ENCODE measurements at places on chromosomes 2 and 18.
A peak's percentile ranks its signal among the peaks of the same experiment; 100 is the strongest.

DNA sequence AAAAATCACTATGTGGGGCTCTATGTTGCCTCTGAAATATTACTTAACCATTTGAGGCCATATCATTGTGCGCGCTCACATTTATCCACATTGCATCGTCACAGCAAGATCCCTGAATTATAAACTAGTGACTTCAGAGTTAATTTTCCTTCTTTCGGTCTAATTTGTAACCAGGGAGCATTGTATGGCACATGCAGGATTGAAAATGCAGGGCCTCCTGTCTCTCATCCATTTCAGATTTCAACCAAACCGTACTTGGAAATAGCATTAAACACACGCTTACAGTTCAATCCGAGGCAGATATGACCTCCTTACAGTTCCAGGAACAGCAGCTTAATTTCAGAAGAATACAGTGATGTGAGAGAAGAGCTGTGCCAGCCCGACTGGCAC lies 532 bp downstream of the MYOM1 start:
- no peak for DNase-seq

GRCh38 chr18:28581521-28582071 lies 404.7 kb upstream of the CDH2 start:
- DNase-seq, result no peak

DNA sequence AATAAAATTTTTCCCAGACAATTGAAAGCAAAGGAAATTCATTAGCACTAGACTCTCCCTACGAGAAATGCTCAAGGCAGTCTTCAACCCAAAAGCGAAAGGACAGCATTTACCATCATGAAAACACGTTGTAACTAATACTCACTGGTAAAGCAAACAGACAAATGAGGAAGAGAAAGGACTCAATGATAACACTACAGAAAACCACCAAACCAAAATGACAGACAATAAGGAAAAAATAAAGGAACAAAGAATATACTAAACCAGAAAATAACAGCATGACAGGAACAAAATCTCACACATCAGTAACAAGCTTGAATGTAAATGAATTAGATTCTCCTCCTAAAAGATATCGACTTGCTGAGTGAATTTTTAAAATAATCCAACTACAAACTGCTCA lies 190.7 kb downstream of the NOL4 start:
- no peak for DNase-seq

DNA sequence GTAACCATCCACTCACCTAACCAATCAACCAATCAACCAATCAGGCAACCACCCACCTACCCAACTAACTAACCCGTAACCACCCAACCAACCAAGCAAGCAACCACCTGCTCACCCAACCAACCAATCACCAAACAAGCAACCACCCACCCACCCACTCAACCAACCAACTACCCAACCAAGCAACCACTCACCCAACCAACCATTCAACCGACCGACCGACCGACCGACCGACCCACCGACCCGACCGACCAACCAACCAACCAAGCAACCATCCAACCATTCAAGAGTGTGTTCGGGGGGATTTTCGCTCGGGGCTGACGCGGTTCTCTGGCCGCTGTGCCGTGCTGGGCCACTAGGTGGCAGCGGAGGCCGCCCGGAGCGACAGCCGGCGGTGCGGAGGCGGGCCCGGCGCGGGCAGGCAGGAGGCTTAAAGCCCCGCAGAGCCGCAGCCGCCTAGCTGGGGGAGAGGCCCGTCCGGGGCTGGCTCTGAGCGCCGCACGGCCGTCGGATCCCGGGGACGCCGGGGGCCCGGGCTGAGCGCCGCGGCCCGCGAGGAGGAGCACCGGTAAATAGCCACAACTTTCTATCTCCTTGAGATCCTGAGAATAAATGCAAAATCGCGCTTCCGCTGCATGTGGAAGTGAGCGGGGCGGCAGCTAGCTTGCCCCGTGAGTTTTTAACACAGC lies at the start of gene MC5R:
TSS of gene MC5R (plus strand) at position 443 of the 689 bp plus-strand sequence. CDS start 1,617 bp downstream, outside the sequence.
- peak; percentile 56 for DNase-seq

GRCh38 chr2:145751629-145752028 lies 1231.7 kb upstream of the ZEB2 start:
- DNase-seq, result no peak

DNA sequence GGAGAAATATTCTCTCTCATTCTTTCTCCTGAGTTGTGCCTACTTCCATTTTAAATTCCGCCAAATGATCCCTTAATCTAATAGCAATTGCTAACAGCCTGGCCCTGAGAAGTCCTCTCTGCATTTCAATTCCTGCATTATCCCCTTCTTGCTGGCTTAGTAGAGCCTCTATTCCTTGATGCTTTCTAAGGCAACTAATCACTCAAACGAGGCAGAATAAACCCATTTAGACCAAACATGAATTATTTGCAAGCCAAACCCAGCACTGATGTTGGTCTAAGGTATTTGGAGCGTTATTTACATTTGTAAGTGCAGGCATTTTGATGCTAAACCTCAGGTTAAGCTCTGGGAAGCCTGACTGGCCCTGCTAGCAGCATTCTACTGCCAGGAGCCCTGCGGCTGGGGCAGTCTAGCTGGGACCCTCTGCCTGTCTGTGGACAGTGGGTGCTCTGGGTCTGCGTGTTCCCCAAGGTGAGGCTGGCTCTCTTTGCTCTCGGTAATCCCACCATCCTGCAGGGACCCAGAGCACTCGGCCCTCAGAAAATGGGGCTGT lies 173.1 kb upstream of the HS6ST1 start:
- DNase-seq, result no peak

DNA sequence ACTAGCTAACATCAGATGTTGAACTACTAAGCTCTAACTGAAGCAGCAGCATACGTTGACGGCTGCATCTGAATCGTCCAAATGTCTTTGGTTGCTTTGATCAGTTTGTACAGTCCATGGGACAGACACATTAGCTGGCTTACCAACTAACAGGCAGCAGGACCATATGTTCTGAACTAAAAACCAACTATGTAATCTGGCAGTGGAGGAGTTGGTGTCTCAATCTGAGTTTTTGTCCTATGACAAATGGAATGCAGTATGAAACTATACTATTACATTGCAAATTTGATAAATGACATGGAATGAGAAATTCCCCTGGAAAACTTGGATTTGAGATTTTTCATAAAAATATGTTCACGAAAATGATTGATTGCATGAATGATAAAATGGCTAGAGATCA lies 79.5 kb downstream of the EPHA4 start:
- DNase-seq, result no peak

GRCh38 chr2:65877331-65878010 lies 445.1 kb upstream of the SPRED2 start:
- no peak for DNase-seq

DNA sequence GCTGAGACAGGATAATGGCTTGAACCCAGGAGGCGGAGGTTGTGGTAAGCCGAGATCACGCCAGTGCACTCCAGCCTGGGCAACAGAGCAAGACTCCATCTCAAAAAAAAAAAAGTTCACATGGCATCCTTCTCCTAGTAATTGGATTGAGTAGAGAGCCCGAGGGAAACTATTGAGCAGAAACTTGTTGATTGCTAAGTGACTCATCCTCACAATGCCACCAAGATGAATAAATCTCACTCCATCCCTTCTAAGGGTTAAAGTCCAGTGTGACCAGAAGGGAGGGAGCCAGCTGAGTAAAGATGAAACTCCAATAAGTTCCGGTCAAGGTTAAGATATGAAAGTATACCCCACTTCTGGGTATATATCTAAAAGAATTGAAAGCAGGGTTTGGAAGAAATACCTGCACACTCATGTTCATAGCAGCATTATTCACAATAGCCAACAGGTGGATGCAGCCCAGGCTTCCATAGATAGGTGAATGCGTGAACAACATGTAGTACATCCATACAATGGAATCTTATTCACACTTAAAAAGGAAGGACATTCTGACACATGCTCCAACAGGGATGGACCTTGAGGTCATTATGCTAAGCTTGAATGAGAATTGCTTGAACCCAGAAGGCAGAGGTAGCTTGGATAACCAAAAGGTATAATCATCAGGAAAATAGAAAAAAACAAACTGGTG lies 13.0 kb upstream of the FHL2 start:
- DNase-seq, result no peak

DNA sequence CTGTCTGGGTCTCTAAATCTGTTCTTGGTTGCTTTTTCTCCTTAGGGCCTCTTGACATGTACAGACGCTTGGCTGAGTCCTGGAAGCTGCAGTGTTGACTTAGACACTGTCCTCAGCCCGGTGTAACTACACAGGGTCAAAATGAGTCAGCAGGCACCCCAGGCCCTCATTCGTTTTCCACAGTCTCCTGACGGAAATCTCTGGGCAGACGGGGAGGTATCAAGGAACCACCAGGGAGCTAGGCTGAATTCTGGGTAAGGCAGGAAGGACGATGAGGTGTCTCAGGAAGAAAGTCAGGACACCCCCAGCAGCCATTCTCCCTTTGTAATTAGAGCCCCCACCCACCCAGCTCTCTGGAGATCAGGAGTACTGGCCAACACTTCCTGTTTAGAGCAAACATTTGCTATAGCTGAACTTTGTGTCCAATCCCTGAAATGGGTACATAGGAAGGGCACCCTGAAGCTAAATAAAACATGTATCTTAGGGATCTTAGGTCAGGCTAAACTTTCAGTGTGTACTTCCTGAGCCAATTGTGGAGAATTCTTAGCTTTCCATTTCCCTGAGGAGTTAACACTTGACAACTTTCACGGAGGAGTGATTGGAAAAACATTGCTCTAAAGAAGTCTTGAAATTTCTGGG lies 23.9 kb upstream of the EPAS1 start:
- DNase-seq, result no peak

DNA sequence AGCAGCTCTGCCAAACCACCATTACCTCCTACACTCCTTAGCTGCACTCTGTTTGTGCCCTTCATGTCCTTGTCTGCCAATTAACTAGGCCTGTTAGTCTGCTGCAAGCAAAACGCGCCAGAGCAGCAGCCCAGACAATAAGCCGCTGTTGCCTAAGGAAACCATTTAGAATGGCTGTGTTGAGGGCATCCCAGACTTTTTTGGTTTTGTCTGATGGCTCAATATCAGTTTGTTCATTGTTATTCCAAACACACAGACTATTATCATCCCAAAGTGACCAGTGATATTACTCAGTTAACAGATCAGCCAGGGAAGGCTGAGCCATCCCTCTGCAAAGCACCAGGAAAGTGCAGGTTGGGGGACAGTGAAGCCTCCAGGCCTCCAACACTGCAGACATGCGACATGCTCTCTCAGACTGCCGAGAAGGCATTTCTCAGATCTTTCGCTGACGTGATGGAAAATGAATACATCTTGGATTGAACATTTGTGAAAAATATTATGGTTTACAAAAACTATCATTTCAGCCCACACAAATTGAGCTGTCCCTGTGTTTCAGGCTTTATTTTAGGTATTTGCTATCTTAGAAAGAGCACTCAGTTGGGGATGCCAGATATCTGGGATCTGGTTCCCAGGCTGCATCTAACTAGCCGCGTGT lies 182.0 kb upstream of the HNRNPA3 start:
- DNase-seq, result no peak

- no peak for DNase-seq
These were observed 266.5 kb downstream of the TCF4 start for GRCh38 chr18:55321265-55322177.

- no peak for DNase-seq
These were observed 38.7 kb downstream of the DCDC2C start for GRCh38 chr2:3741867-3742602.

- DNase-seq, result no peak
These were observed 225.2 kb upstream of the TANK start for GRCh38 chr2:160934991-160935390.

DNA sequence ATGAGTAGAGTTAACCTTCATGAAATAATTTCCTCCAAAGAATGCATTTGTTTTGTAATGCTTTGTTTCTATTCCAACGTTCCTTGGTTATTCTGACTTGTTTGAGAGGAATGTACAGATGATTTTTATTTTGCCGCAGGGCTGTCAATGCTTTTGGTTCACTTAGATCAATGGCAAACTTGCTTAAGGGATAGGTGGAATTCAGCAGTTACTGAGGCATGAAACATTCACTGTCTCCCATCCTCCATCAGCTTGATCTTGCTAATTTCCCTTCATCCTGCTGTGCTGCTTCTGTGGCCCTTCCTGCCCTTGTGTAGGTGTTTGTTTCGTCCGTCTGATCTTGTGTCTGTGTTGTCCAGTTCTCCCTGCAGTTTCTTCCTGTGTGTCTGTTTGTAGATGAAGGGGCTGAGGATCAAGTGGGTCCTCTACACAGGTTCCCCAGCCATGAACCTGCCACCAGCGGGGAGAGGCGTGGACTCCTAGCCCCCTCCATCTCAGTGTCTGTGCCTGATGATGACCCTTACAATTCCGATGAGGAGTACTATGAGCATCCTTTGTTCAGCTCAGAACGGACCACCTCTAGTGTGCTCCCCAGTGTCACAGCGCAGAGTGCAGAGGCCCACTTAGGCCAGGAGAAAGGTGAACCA lies 84.2 kb upstream of the UNC80 start:
- no peak for DNase-seq

Data from effector CD4-positive, alpha-beta T cell (primary cell).